Stimulated activated CD4-positive, alpha-beta T cell treated with anti-CD3 and anti-CD28 coated beads, Interleukin-12 subunit alpha, Interleukin-12 subunit beta, amount 100 ng/mL, for 24 hours (primary cell): ENCODE measurements at places on chromosomes 4 and X.

DNA sequence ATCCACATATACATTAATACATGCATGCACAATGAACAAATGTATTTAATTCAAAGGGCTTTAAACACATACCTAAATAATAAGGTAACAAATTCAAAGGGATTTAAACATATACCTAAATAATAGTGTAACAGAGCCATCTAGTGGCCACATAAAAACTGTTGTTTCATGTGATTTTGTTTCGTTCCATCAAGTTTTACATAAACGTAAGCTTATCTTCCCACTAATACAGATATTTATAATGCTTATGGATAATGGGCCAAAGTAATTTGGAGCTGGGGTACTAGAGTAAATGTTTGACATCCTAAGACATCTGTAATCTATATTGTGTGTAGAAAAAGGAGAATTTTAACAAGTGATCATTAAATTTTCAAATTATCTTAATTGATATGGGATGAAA lies 82.3 kb downstream of the PRSS12 start:
- DNase-seq = no peak

DNA sequence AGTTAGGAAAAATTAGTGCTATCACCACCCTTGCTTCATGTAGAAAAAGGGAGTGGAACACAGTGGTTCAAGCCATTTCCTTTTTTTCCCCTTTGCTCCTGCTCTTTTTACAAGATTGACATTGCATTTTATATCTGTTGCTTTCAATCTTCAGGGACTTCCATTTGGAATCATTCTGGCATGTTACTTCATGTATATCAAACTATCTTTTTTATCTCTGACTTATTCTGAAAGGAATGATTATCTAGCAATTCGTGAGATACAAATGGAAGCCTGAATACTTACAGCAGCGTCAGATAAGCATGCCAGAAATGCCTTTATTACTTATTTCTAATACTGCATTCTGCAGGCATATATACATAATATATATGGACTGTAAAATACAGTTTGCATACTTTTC lies 20.4 kb downstream of the ADGRL3 start:
- no peak for DNase-seq

GRCh38 chrX:40945361-40945713 lies 139.9 kb upstream of the USP9X start:
- no peak for DNase-seq

DNA sequence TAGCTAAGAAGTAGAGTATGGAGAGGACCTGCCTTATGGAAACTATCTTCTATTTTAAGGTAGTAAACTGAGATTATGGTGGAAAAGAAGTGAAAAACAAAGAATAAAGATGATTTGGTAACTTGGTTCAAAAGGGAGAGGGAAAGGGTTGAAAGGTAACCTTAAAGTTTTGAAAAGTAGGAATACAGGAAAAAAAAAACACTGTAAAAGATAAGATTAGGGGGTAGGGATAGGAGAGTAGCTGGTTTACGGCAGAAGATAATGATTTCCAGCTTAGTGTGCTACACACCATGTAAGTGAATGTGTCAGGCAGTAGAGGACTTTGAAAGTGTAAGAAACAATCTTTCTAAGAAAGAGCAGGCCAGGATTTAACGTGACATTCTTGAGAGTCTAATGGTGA lies 35.3 kb downstream of the FAM13A start:
- no peak for DNase-seq

DNA sequence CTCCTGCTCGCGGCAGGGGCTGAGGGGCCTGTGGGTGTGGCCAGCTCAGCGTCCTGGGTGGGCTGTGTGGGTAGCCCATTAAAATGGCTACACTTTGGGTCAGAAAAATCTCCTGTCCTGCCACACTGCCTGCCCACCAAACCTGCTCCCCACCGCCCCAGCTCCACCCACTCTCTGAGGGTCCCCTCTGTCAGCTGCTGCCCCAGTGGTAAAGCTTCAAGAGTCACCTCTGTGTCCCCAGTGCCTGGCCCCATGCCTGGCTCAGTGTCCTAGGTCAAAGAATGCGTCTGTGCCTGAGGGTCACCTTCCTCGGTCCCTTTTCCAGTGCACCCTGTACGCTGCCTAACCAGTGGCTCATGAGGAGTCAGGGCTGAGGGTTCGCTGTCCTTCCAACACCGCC lies 24.9 kb upstream of the TADA2B start:
- DNase-seq = no peak

GRCh38 chr4:48073567-48074103 lies 57.1 kb downstream of the NIPAL1 start:
- DNase-seq = no peak

DNA sequence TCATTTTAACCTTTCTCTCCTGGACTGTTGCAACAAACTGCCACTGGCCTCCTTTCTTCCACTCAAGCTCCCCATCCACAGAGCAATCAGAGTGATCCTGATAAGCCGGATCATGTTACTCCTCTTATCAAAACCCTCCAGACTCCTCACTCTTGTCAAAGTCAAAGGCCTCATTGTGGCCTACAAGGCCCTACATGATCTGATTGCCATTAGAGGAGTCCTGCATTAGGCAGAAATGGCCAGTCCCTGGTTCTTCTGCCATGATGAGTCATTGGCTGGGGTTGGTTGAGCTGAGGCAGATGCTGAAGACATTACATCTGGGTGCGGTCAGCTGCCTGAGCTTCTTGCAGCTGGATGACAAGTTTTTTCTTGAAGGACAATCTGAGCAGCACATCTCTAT lies 32.7 kb upstream of the CASK start:
- no peak for DNase-seq

- no peak for DNase-seq
Measured at GRCh38 chr4:113083346-113083745, 33.9 kb downstream of the ANK2 start.
